Activated CD4-positive, alpha-beta memory T cell treated with anti-CD3 and anti-CD28 coated beads for 36 hours (primary cell): ENCODE measurements at places on chromosomes 6 and 20. TPM values are rescaled to one million over a fixed set of nuclear protein-coding genes. Genes with fewer than 3 reads are reported as not detected.

The SMLR1 gene
- not detected for total RNA-seq

The VNN1 gene
- not detected for total RNA-seq

GRCh38 chr6:73042892-73043291 lies 182.4 kb downstream of the KHDC1L start:
- no peak for DNase-seq

The GPR6 gene
- total RNA-seq, result not detected

GRCh38 chr6:32240686-32241085 lies 16.8 kb upstream of the NOTCH4 start:
- DNase-seq, result no peak

The CTSA gene
- total RNA-seq, result 49.8 TPM

The FAM83C gene
- not detected for total RNA-seq
